ENCODE measurements at places on chromosomes 7 and 10.

- no peak for DNase-seq
These were observed 31.8 kb upstream of the NKX6-2 start for GRCh38 chr10:132817701-132818211.

GRCh38 chr10:48251525-48252353 is 22.8 kb downstream of the FRMPD2 start:
- DNase-seq, result no peak

DNA sequence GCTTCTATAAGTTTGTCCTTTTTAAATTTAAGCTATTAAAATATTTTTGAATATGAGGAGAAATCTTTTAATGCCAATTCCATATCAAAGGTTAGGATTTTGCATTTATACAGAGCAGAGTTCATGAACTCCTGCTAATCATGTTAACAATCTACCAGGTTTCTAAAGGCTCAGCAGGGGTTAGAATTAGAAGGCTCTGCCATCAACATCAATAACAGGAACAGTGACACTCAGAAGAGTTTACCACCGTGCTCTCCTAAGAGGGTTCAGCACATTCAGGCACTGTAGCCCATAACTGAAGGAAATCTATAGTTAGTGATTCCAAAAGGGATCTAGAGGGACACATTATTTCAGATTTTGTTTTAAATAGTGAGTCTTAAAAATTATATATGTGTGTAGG is 100.1 kb downstream of the HOXA1 start:
- no peak for DNase-seq

GRCh38 chr7:100358027-100358856 is at the start of gene PILRB:
PILRB (plus strand) TSS chr7:100358117; CDS start chr7:100358303, 186 bp downstream.
- no peak for DNase-seq

GRCh38 chr7:51455086-51455485 is 138.5 kb upstream of the COBL start:
- no peak for DNase-seq

GRCh38 chr7:1026721-1027161 is 17.6 kb upstream of the GPR146 start:
- no peak for DNase-seq

Measured in iris pigment epithelial cell (primary cell).